Sigmoid colon (tissue), 7 donors: ENCODE measurements at places on chromosomes 6 and 20. TPM values are rescaled to one million over a fixed set of nuclear protein-coding genes. Genes with fewer than 3 reads are reported as not detected.

TFAP2A gene
- 0.36 TPM for total RNA-seq

BFSP1 gene
- total RNA-seq, result 1.3 TPM

DNA sequence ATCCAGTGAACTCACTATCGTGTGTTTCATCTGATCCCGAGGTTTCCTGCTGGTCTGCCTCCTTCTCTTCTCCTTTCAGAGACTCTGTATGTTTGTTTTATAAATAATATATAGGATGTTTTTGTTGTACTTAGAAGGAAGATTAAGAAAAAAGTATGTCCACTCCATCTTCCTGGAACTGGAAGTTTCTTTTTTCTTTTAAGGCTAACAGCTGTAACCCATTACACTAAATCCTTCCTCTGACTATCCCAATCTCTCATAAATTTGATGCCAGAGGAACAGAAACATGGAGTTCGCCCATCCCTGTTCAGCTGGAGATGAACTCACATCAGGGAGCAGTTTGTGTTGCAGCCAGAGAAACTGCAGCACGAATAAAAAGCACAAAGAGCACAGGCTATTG is 20.7 kb downstream of the RIPK1 start:
- no peak for DNase-seq

TRAM2 gene
- 10.7 TPM for total RNA-seq

DNA sequence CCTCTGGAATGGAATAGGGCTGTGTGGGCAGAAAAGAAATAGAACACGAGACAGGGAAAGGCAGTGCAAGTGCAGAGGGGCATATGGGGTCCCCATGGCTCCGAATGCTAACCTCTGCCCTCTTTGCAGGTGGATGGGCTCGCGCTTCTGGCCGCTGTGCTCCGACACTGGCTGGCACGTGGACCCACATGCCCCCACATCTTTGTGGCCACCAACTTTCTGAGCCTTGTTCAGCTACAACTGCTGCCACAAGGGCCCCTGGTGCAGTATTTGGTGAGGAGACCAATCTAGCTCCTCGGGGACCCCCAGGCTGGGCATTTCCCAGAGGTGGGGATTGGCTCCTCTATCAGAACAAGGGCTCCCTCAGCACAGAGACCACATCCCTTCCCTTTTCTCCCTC is 1.1 kb upstream of the SAPCD1 start:
- DNase-seq, result no peak

POM121L2 gene
- total RNA-seq, result not detected

DNA sequence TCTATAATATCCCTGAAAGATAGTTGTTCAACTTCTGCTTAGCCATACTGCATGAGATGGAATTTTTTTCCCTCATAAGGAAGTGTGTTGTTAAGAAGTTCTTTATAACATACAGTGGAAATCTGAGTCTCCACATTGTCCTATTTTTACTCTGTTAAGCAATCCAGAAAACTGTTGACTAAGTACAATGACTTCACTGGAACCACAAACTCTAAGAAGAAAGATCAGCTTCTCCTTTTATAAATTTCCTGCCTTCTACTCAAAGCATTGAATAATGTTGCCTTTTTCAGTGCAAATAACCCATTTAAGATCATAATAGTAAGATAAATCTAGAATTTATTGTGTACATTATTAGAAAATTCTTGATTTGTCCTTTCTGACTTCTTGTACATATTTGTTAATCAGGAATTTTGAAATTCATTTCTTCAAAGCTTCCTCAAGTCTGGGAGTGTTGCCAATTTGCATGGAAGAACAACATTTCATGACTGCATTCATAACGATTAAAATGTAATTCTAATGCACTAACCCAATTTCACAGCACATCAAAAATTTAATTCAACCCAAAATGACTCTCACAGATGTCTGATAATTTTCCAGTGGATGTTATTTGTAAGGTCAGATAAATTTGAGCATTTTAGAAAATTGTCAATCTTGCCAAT is 45.6 kb upstream of the ANKEF1 start:
- no peak for DNase-seq

GABRR1 gene
- total RNA-seq, result not detected

DNA sequence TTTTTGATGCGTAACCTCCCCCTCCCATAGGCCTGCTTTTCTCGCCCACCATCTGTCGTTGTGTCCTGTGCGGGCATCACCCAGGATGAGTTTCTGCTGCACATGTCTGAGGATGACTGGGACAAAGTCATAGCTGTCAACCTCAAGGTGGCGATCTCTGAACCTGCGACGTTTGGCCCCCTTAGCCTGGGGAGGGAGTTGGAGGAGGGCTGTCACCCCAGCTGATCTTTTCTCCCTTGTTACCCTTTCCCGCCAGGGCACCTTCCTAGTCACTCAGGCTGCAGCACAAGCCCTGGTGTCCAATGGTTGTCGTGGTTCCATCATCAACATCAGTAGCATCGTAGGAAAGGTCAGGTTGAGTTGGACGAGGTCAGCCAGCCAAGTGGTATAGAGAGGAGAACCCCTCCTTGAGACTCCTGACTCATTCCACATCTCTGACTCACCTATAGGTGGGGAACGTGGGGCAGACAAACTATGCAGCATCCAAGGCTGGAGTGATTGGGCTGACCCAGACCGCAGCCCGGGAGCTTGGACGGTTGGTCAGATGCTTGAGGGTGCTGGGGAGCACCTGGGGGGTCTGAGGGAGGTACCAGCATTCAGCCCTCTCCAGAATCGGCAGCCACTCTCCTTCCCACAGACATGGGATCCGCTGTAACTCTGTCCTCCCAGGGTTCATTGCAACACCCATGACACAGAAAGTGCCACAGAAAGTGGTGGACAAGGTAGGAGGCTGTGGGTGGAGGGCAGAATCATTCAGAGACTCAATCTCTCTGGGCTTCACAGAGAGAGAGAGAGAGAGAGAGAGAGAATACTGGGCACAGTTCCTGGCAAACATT is 954 bp downstream of the HSD17B8 start:
- DNase-seq, result peak; percentile 58

GRCh38 chr6:104862456-104862855 is 2.7 kb upstream of the HACE1 start:
- DNase-seq, result no peak

DNA sequence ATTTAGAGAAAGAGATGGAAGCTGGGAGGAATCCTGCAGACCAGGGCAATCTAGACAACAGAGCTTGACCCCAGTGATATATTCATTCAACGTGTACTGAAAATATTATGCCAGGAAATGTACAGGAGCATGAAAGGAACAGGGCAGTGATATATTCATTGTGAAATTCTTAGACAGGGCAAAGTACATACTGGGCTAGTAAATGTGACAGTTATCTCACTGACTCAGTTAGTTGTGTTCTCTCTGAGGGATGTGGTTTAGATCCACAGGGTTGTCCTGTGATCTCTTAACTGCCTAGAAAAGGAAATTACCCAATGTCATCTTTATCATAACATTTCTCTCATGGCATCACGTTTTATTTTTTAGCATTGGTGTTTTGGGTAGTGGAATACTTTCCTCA is 891.3 kb downstream of the EYS start:
- no peak for DNase-seq

GRCh38 chr20:38152621-38153221 is 12.3 kb downstream of the TGM2 start:
- DNase-seq, result peak; percentile 90

- DNase-seq, result no peak
These were observed 373.8 kb upstream of the RUNX2 start for GRCh38 chr6:44954281-44954680.

DNA sequence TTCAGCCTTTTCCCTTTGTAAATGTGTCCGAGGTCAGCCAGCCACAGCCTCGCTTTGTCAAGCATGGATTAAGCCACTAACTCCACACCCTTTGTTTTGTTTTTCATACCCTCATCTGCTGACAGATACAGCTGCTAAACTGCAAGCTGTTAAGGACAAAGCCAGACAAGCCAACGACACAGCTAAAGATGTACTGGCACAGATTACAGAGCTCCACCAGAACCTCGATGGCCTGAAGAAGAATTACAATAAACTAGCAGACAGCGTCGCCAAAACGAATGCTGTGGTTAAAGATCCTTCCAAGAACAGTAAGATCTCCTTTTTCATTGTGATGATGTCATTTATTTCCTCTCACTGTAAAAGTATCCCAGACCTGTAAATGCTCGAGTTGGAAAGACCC is 269.3 kb downstream of the ARHGAP18 start:
- no peak for DNase-seq

GRCh38 chr20:60424267-60424902 is 466.2 kb downstream of the CDH26 start:
- no peak for DNase-seq

- DNase-seq, result no peak
These were observed 166.6 kb downstream of the KHDC1L start for GRCh38 chr6:73058736-73059135.

SIRPB1 gene
- total RNA-seq, result 4.4 TPM

GRCh38 chr6:39517756-39518155 is 195.3 kb upstream of the KCNK16 start:
- DNase-seq, result no peak
